DMS153 (cell line): ENCODE measurements at places on chromosomes 6 and 20.

GRCh38 chr6:156430386-156430785 lies 346.8 kb upstream of the ARID1B start:
- DNase-seq: no peak

DNA sequence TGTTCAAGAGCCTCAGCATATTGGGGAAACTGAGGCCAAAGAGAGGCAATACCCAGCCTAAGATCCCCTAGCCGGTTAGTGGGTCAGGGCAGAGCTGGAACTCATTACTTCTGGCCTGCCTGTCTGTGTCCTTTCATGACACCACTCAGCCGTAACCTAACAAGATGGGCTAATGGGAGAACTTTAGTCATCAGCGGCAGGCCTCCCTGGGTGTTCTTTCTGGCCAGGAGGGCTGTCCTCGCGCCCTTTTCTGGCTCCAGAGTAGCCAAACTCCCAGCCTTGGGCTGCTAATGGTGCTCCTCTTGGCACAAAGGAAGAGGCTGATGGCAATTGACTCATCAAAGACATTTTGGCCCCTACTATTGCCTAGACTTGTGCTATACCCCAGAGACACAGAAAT lies 76.6 kb downstream of the NCR2 start:
- no peak for DNase-seq

DNA sequence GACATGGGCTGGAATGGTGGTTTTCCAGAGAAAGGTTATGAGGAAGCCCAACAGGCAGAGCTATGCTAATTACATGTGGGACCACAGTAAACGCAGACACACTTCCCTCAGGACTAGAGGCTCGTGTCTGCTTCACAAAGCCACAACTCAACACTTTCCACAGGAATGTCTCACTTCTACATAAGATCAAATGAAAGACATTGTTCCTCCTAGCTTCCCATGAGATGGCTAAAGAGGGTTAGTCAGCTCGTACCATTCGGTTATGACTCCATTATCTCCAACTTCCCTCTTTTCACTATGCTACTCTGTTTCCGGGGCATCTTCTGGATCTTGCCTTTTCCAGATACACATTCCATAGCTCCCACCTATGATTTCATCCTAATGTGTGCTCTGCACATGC lies 29.1 kb upstream of the ZC3H12D start:
- DNase-seq: no peak

- DNase-seq: no peak
Measured at GRCh38 chr6:7121700-7122241, 14.0 kb downstream of the RREB1 start.

DNA sequence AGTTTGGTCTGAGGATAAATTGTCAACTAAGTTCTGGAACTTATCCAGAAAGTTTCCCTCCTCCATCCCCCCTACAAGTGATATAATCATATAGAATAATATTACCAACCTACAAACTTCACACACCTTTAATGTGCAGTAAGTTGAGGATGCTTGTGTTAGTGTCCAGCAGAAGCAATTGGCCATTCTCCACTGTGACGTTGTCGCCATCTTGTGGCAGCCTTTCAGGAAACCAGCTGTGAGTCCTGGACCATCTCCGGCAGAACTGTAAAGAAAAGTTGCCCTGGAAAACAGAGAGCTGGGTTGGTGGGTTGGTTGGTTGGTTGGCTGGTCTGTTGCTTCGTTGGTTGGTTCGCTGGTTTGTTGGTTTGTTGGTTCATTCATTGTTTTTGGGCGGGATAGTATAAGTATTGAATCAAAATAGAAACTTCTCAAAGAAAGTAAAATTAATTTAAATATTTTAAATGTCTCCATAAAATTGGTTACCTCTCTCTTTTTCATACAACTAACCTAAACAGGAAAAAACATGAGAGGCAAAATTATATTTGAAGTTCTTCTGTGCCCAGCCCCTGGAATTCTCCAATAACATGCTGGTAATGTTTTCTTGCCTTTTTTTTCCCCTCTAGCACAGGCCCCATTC lies 127.5 kb downstream of the PKHD1 start:
- DNase-seq: peak; percentile 37
